LHCN-M2 (cell line): ENCODE measurements at places on chromosomes 7 and 10. TPM values are rescaled to one million over a fixed set of nuclear protein-coding genes. Genes with fewer than 3 reads are reported as not detected.

DNA sequence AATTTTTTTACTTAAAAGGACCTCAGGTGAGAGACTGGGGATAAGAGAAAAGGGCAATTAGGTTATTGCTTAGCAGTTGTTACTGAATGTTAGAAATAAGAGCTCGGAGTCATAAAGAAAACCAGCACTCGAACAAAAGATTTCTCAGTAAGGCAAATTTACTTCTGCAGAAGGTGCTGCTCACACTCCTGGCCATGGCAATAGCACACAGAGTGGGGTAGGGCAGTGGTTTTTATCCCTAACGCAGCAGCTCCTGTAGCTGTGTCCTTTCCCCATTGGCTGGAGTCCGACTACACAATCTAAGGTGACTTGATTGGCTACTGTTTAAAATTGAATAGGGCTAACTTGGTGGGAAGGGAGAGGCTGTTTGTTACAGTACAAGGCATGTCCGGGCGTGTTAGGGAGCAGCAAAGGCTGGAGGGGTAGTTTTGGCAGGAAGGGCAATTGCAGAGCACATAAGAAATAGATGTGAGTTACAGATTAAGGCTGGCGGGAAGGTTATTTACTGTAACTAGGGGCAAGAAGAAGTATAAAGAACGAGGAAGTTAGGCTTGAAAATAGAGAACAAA is 112.1 kb downstream of the AKR1D1 start:
- no peak for DNase-seq

- no peak for DNase-seq
These were observed 181.6 kb downstream of the GALNT17 start for GRCh38 chr7:71313553-71313952.

- no peak for DNase-seq
These were observed 219.5 kb downstream of the GLI3 start for GRCh38 chr7:42017349-42017986.

GRCh38 chr10:14926722-14927416 is 27.0 kb downstream of the DCLRE1C start:
- no peak for DNase-seq

DNA sequence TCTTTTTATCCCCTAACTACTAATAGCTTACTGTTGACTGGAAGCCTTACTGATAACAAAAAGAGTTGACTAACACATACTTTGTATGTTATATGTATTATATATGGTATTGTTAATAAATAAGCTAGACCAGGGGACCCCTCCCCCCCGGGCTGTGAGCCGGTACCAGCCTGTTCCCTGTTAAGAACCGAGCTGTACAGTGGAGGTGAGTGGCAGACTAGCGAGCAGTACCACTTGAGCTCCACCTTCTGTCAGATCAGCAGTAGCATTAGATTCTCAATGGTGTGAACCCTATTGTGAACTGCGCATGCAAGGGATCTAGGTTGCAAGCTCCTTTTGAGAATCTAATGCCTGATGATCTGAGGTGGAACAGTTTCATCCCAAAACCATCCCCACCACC is 377.0 kb downstream of the IPMK start:
- DNase-seq = no peak

DNA sequence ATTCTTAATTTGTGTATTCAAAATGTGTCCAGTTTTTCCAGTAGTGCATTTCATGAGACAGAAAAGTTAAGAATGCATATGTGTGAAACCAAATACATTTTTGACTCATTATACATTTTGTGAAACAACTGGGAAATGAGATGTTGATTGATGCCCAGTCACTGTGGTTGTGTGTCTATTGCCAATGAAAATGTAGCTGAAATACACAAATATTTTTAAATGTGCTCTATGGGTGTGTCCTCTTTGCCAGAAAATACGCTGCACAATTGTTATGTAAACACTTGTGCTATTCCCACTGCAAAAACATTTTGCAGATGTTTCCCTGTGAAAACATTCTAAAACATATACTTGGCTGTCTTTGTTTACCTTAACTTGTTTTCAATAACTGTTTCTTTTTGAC is 395.2 kb downstream of the TFEC start:
- peak; percentile 70 for DNase-seq

GRCh38 chr7:33903791-33904680 is 1.3 kb upstream of the BMPER start:
- peak; percentile 79 for DNase-seq

DNA sequence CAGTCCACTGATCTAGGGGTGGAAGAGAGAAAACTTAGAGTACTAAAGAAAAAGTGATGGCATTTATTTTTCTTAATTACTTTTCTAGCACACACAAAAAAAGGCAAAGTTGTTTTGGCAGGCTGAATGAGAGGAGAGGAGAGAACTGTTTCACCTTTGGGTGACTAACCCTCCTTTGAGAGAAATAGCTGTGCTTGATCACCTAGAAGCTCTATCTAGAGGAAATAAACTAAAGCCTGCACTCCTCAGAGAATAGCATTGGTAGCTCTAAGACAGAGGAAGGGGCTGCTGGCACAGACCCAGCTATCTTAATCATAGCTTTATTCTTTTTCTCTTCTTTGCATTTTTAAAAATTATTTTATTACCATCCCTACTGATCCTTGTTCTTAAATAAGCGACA is 6.3 kb downstream of the TMEM243 start:
- no peak for DNase-seq

DNA sequence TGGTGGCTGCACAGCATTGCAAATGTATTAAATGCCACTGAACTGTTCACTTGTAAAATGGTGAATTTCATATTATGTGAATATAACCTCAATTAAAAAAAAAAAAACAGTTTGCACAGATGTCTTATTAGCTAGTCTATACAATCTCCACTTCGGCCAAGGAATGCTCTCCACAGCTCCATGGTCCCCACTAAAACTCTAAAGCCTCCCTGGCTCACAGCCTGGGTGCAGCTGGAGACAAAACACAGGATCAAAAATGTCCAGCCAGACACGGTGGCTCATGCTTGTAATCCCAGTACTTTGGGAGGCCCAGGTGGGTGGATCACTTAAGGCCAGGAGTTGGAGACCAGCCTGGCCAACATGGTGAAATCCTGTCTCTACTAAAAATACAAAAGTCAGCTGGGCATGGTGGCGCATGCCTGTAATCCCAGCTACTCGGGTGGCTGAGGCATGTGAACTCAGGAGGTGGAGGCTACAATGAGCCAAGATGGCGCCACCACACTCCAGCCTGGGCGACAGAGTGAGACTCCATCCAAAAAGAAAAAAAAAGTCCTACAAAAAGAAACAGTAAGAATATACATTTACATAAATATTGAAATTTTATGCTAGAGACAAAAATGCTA is 66.0 kb downstream of the SRPK2 start:
- DNase-seq = no peak

DNA sequence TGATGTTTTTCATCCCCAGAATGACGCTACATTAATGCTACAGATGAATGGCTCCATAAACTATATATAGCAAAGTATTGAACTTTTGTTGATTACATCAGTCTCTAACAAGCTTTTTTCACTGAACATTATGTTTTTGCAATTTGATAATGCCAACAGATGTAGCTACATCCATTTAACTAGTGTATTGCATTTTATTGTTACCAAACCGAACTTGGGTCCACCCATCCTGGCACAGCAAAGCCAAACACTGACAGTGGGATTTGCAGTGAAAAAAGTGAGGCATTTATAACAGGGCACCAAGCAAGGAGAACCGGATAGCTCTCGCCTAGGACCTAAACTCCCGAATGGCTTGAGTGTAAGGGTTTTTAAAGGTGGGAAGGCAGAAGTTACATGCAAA is 182.8 kb upstream of the TNS3 start:
- no peak for DNase-seq

VSIR gene
- 3.5 and 18.6 TPM in 2 replicates for total RNA-seq

ATRNL1 gene
- 13.0 and 13.1 TPM in 2 replicates for total RNA-seq

NUP42 gene
- total RNA-seq = 41.6 and 50.7 TPM in 2 replicates

ABCB4 gene
- total RNA-seq = not detected in 2 replicates

PAX4 gene
- not detected in 2 replicates for total RNA-seq

MMD2 gene
- total RNA-seq = not detected in 2 replicates

SYT15B gene
- under 0.01 TPM in 1 of 2 replicates, not detected in the other for total RNA-seq
